ENCODE measurements at places on chromosomes 4 and X.

GRCh38 chr4:124321364-124321763 is 391.2 kb downstream of the ANKRD50 start:
- DNase-seq, result no peak

- no peak for DNase-seq
These were observed 794.8 kb upstream of the EPHA5 start for GRCh38 chr4:66465111-66465510.

- DNase-seq, result no peak
These were observed 101.4 kb downstream of the TBC1D19 start for GRCh38 chr4:26685250-26685649.

DNA sequence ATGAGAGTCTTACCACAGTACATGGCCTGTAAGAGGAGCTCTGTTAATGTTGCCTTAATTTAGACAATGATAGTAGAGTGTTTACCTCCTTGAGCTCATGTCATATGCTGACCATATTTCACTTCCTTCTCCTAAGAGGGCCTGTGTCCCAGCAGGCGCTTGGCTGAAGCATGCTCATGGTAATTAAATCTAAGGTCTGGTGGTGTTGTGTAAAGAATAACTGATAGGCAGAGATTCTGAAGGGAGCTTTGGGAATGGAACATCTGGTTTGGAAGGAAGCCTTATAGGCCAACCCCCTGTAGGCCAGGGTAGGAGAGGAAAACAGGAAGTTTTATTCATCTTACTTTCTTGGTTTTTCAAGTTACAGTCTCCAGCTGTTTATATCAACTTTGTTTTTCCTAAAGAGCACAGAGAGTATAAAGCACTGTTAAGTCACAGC is 300.2 kb downstream of the USP46 start:
- DNase-seq, result no peak

GRCh38 chrX:15848576-15848975 is 6.0 kb downstream of the AP1S2 start:
- no peak for DNase-seq

- DNase-seq, result no peak
These were observed 83.3 kb upstream of the HTR2C start for GRCh38 chrX:114500622-114501021.

DNA sequence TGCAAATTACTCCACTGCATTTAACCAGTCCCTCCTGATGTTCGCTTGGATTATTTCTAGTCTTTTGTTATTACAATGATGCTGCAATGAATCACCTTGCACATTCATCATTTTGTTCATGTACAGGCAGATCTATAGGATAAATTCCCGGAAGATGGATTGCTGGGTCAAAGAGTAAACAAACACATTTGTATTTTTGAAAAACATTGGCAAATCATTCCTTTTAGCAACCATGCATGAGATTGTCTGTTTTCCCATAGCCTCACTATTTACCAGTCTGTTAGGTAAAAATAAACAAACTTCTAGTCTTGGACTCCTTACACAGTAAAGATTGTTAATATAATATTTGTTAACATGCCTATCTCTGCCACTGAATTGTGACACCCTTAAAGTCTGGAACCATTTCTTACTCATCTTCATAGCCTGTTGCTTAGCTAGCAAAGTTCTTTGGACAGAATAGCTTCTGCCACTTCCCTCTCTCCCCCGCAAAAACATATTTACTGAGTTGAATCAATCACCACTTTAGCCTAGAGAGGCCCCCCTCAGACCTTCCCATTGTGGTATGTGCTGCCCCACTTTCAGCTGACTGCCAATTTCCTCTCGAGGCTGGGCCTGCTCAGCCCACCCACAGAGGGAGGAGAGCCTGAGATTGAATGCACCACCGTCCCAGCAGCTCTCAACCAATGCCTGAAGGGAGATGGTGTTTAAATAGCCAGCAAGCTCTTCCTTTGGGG is 108.4 kb upstream of the ATXN3L start:
- no peak for DNase-seq

- no peak for DNase-seq
These were observed 61.8 kb downstream of the ATXN3L start for GRCh38 chrX:13258052-13258444.

DNA sequence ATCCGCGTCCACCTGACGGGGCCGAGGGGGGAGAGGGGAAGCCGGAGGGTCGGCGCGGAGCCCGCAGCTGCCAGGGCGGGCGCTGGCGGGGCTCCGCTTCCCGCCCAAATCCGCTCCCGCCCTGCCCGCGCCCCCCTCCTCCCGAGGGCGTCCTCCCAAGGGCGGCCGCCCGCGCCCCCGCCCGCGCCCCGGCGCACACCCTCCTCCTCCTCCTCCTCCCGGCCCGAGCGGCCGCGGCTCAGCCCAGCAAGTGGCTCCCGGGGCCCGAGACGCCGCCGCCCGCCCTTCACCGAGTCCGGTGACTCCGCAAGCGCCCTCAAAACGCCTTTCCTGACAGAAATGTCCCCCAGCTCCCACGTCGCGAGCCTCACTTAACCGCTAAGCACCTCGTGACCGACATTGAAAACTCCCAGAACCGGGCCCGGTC is 487 bp downstream of the HMGB2 start:
- DNase-seq, result peak; percentile 27

GRCh38 chr4:56640621-56641493 is 40.2 kb downstream of the HOPX start:
- DNase-seq, result no peak

DNA sequence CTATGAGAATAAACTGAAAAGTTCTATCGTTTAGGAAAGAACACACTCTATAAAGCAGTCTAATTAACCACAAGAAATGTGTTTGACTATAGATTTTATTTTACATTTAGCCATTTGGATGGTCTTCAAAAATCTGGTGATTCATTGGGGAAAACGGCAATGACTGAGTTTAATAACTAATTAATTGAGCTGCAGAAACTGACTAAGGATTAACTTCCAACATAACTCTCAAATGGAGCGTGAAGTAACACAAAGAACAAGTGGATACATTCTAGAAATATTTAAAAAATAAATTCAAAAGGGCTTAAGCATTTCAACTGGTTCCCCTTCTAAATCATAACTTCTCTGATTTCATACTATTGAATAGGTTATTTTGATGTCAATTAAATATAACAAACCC is 1582.4 kb downstream of the PCDH18 start:
- DNase-seq, result no peak

DNA sequence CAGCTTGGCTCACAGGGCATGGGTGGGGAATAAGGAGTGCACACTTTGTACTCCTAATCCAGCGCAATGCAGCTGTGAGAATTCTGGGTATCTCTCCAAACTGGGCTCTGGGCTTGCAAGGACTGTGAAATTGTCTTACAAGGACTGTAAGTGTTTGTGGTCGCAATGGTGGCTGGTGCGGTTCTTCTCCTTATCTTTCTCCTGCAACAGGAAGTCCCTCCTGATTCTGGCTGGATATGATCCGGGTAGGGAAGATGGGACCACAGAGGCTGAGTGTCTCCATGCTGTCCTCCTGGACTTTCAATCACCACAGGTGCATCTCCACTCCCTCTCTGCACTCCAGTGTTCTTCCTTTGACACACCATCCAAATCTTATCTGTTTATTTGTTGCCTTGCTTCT is 55.7 kb upstream of the GYPE start:
- DNase-seq, result no peak

GRCh38 chrX:37871626-37872302 is 24.4 kb upstream of the DYNLT3 start:
- DNase-seq, result peak; percentile 4

DNA sequence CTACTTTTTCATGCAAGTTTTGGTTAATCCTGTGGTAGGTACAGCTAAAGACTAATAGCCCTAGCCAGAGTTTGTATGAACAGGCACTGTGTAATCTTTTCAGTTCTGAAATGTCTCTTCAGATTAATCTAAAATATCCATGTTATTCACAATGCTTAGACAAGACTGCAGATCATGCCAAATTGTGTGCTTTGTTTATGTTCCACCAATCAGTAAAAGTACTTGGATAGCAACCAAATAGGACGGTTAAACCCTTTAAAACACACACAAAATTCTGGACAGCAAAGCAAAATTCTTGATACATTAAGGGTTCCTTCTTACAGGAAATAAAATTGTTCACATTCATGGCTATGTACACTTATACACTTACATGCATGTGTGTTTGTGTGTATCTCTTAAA is 139.1 kb downstream of the KLHL13 start:
- no peak for DNase-seq

- no peak for DNase-seq
These were observed 2.3 kb downstream of the SH3TC1 start for GRCh38 chr4:8201321-8201781.

DNA sequence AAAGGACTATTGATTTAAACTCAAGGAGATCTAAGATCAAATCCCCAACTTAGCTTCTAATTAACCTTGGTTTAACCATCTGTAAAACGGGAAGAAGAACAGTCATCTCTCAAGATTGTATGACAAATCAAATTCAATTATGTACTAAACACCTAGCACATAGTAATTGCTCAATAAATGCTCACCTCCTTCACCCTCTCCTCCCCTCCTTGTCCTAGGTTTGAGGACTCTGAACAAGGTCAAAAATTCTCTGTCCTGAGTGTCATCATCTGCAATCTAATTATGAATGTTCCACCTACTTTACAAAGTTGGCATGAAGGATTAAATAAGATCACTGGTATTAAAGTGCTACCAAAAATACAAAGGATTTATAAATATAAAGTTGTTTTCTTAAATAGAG is 320.1 kb upstream of the PPARGC1A start:
- DNase-seq, result no peak

DNA sequence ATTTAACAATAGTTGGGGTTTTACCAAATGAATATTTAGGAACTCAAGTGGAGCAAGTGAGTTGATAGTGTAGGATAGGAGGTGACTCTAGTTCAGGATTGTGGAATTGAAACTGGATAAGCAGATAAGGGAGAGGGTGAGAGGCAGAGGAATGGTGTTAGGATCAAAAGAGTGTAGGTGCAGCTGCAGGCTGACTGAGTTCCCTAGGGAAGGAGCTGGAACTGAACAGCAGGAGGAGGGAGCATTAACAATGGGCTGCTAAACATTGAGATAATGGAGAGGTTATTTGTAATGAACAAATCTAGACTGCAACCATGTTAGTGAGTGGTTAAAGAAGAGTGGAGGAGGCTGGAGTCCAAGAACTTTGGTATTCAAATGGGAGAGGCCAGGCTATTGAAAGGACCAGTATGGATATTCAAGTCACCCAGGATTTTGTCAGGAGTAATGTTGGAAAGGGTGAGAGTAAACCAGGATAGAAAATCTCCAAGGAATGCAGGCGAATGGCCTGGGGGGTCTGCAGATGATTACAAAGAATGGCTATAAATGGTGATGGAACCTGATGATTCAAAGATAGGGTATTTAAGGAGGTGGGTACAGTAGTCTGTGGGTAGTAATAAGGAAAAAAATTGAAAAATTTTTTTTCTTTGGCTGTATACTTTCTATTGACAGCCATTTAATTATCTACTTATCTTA is 497.1 kb upstream of the TENM3 start:
- DNase-seq, result no peak

DNA sequence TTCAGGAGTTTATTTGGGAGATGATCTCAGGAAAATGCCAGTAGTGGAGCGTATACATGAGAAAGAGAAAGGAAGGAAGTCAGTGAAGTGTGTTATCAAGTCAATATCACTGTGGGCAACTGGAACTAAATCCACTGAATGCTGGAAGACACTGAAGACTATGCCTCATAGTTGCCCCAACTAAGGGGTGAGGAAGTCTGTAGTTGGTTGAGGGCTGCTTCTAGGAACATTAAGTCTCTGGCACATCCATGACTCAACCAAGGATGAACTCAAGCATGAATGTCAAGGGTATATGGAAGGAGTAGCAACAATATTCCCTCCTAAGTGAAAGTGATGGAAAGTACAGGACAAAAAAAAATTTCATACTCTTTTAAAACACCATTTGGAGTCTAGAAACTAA is 167.9 kb downstream of the MAGEB17 start:
- DNase-seq, result no peak

- no peak for DNase-seq
These were observed 3.5 kb upstream of the DDX60L start for GRCh38 chr4:168483811-168484210.

GRCh38 chr4:58553679-58554078 is 1443.5 kb upstream of the IGFBP7 start:
- DNase-seq, result no peak

DNA sequence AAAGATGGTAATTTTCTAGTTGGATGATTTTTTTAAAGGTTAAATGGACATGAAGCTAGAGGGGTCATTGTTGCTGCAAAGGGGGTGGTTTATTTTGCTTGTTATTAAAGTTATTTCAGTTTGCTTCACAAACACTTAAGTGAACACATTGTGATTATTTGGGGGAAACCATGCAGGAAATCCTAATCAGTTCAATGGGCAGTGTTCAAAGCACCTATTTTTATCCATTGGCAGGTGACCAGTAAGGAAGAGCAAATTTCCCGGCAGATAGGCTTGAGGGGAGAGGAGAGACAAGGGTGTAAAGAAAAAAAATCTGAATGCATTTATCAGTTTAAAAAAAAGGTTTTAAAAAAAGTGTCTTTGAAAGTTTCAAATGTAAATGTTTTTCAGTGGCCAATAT is 17.6 kb downstream of the GPR174 start:
- DNase-seq, result no peak

DNA sequence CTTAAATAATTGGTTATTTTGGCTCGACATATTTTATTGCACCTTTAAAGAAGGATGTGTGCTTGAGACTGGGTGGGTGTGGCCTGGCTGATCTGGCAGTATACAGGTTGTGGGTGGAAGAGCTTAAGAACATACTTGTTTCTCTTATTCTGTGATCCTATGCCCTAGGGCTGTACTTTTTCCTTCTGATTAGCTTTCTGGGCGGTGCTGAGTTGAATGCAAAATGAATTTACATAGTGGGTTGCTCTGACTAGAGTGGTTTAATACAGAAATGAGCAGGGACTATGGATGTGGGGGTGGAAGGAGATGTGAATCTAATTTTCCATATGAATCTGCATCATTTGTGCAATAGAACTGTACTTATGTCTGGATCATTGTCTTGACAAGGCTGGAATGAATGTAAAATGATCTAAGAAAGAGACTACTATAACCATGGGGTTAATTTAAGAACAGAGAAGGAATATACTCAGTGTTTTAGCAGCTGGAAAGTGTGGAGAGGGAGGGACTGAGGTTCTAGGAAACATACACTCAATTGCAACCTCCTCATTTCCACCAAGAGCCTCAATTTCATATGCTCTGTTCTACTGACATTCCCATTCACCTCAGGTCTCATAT is 73.7 kb downstream of the RLIM start:
- DNase-seq, result no peak

GRCh38 chr4:137267024-137267423 is 265.3 kb downstream of the PCDH18 start:
- DNase-seq, result no peak

DNA sequence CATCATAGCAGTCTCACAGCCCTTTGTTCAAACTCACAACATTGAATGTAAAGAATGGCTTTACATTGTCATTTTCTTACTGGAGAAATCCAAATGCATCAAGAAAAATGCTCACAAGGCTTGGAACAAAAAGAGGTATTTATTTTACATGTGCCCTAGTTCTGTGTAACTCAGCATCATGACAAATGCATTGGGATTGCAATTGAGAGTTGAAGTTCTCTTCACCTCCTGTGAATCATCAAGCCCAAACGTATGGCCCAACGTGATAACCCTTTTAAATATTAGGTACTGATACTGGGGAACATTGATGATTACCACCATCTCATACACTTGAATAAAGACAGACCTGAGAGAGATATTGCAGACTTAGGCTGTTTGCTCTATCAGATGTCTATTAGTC is 61.6 kb downstream of the GASK1B start:
- DNase-seq, result no peak

All from stimulated activated CD4-positive, alpha-beta T cell treated with anti-CD3 and anti-CD28 coated beads, Interleukin-2, amount 100 ng/mL, for 48 hours (primary cell).